ENCODE measurements at places on chromosomes 5 and 9.

DNA sequence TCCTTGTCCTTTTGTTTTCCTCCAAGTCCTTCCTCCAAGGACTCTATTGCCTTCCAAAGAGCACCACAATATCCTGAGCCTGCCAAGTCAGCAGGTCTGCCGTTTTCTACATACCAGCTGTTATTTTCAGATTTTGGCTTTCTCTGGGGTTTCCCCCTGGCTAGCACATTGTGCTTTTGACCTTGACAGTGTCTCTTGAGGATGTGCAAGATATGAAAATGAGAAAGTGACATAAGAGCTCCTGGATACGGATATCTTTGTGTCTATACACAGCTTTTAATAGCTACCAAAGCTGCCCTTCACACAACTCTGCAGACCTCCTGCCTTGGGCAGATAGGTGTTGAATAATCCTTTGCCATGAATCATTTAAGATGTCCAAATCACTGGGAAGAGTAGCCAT lies 67.0 kb downstream of the HAPLN1 start:
- DNase-seq: no peak

DNA sequence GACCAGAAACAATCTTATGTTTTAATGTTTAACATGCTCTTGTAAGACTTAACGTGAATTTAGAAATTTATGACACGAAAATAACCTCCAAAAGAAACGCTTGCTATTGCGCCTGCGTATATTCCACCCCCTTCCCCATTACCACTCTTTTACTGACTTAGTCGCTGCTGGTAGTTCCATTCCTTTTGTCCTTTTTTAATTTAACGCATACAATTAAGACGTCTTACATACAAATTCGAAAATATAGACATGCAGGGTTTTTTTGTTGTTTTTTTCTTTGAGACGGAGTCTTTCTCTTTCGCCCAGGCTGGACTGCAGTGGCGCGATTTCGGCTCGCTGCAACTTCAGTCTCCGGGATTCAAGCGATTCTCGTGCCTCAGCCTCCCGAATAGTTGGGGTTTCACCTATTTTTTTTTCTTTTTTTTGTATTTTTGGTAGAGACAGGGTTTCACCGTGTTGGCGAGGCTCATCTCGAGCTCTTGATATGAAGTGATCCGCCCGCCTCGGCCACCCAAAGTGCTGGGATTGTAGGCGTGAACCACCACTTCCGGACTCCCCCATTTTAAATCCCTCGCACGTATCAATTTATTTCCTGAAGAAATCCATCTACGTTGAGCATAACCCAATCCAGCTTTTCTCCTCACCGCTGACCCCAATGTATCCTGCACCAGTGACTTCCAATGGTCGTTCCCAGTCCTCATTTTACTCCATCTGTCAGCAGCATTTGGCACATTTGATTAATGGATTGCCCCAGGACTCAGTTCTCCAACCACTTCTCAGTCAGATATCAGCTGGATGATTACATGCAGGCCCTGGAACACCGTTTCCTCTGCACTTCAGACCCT lies 684 bp upstream of the MED7 start:
- DNase-seq: peak; percentile 38

GRCh38 chr5:104189909-104190308 lies 627.3 kb upstream of the NUDT12 start:
- DNase-seq: no peak

- DNase-seq: no peak
Observed at GRCh38 chr5:73917433-73917832, 291.4 kb downstream of the ARHGEF28 start.

DNA sequence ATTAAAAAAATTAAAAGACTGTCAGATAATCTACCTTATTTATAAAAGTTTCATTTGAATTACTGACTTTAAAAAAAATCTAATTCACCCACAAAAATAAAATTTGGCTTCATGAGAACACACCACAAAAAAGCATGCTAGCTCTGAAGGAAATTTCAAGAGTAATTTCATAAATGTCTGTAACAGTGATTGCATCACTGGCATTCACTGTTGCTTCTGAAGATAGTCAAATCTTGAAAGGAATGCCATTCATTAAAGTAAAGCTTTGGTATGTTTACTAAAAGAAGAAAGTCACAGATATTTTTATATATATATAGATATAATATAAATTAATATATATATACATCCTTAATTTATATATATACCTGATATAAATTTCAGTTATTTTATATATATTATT lies 43.4 kb downstream of the NADK2 start:
- no peak for DNase-seq

DNA sequence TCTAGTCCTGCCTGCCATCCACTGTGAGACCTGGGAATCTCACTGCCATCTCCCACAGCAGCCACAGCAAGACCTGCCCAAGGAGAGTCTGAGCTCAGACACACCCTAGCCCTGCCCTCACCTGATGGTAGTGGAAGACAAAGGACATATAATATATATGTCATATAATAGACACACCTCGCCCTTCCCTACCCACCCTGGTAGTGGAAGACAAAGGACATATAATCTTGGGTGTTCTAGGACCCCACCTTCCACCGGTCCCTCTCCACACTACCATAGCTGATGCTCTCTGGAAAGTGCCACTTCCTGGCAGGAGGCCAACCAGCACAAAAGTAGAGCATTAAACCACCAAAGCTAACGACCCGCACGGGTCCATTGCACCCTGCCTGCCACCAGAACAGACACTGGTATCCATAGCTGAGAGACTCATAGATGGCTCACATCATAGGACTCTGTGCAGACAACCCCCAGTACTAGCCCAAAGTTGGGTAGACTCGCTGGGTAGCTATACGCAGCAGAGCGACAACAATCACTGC lies 545.6 kb downstream of the CAAP1 start:
- no peak for DNase-seq

GRCh38 chr9:115992834-115993233 lies 160.8 kb upstream of the PAPPA start:
- DNase-seq: no peak

DNA sequence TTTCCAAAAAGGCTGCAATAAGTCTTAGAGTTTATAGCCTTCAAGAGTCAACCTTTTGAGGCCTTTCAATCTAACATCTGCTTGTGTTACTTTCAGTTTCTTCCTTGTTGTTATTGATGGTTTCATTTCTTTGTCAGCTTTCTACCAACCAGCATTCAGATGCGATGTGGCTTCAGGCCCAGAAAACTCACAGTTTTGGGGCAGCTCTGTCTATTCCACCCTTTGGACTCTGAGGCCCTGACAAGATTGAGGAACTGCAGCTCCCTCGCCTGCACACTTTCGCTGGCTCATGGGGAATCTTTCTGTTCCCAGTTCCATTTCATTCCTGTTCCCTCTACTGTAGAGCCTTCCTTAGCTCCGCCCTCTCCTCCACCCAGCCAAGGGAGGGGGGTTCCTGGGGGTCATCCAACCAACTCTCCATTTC lies 13.3 kb upstream of the WHRN start:
- no peak for DNase-seq

GRCh38 chr9:2919347-2919746 lies 75.5 kb upstream of the PUM3 start:
- no peak for DNase-seq

Measured in T-helper 17 cell (primary cell).